ENCODE measurements at places on chromosomes 2 and 18.
A peak's percentile ranks its signal among the peaks of the same experiment; 100 is the strongest.

- DNase-seq: peak; percentile 22
These were observed 178.1 kb downstream of the FAM210A start for GRCh38 chr18:13548106-13548819.

GRCh38 chr2:158967731-158968395, 577 bp upstream of the TANC1 start:
- DNase-seq: no peak

- no peak for DNase-seq
These were observed 548.6 kb upstream of the HS6ST1 start for GRCh38 chr2:128867311-128867710.

- DNase-seq: no peak
These were observed 28.4 kb downstream of the COA5 start for GRCh38 chr2:98579926-98580325.

DNA sequence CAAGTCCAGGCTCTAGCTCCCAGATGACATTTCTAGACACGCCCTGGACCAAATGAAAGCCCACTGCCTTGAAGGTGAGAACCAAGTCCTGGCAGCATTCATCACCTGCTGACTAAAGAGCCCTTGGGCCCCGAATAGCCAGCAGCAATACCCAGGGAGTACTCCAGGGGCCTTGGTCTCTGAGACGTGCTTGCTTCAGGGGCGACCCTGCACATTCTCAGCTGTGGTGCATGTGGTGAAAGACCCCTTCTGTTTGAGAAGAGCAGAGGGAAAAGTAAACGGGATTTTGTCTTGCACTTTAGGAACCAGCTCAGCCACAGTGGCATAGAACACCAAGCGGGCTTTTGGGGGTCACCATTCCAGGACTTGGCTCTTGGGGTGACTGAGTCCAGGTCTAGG, 260.5 kb upstream of the MYT1L start:
- DNase-seq: no peak

All from activated T-cell treated with anti-CD3 and anti-CD28 coated beads, Interleukin-2, amount 50 U/mL, for 48 hours (primary cell).